CD4-positive, alpha-beta T cell treated with Interleukin-15 for 1 hour (primary cell): ENCODE measurements at places on chromosomes 13 and 19.
A peak's percentile ranks its signal among the peaks of the same experiment; 100 is the strongest.

- peak; percentile 73 for DNase-seq
Observed at GRCh38 chr19:2494447-2495129, 18.7 kb downstream of the GADD45B start.

GRCh38 chr13:99225078-99225477 is 24.4 kb downstream of the UBAC2 start:
- DNase-seq = no peak

DNA sequence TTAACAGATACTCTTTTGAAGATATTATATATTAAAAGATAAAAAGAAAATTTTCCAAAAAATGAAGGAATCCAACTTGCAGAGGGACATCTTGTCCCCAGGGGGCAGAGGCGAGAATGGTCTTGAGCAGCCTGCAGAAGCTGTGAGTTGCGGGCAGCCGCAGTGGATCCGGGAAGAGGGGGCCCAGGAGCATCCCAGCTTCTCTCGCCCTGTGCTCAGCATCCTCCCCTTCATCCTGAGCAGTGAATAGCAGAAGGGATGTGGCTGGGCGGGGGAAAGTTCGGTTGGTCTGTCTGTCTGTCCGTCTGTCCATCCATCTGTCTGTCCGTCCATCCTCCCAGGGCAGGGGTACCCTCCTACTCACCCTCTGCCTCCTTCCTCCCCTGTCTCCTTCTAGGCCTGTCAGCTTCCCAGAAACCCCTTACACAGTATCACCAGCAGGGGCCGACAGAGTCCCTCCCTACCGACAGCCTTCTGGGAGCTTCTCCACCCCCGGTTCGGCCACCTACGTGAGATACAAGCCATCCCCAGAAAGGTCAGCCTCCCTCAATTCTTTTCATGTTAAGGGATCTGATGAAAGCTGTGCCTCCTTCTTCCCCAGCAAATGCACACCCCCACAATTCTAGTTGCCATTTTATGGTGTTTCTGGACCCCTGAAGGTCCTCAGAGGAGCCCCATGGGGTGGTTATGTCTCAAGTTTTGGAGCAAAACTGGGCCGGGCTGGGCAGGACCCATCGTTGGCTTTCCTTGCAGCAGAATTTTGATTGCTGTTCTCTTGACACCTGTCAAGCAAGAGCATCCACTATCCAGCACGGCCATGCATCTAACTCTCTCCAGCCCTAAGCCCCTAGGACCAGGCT is 81.6 kb downstream of the DPF1 start:
- DNase-seq = no peak

DNA sequence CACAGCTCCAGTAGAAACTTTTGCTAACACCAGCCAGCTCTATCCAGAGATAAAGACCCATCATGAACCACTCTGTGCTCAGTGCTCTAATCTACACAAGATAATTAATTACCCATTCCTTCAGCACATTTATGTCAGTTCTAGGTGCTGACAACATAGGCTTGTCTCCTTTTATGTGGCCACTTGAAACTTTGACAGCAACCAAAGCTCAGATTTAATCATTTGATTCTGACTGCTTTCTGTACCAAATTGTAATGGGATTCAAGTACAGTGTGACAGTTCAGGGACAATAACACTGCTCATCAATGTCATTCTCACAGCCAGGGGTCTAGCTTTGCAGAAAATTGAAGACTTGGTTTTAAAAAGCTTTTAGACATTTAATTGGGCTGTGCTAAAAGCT is 266.6 kb downstream of the KCTD12 start:
- DNase-seq = no peak

GRCh38 chr13:73667756-73668155 is 466.4 kb downstream of the KLF12 start:
- no peak for DNase-seq

- no peak for DNase-seq
Observed at GRCh38 chr13:46996316-46997030, 99.6 kb upstream of the HTR2A start.

- DNase-seq = peak; percentile 53
Observed at GRCh38 chr19:42253245-42254088, 1.5 kb downstream of the ERF start.

- DNase-seq = peak; percentile 24
Observed at GRCh38 chr13:107205318-107206104, 637.6 kb upstream of the ARGLU1 start.

- DNase-seq = no peak
Observed at GRCh38 chr13:44151474-44151873, 222.2 kb upstream of the SERP2 start.

DNA sequence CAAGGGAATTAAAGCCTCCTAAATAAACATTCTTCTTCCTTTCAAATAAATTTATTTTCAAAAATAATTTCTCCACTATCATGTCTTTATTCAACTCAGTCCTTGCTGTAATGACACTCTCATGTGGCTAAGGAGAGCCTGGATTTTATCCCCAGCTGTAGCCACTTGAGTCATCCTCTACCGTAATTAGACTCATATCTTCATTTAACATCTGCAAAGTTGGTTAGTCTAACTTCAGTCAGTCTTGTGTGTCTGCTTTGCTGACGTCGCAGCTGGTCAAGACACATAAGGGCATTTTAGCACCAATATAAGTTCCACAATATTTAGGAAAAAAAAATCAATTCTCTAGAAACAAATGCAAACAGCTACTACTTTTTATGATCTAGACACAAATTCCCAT is 776.4 kb upstream of the ATXN8OS start:
- DNase-seq = no peak

GRCh38 chr13:87941226-87941625 is 270.1 kb downstream of the SLITRK5 start:
- no peak for DNase-seq

DNA sequence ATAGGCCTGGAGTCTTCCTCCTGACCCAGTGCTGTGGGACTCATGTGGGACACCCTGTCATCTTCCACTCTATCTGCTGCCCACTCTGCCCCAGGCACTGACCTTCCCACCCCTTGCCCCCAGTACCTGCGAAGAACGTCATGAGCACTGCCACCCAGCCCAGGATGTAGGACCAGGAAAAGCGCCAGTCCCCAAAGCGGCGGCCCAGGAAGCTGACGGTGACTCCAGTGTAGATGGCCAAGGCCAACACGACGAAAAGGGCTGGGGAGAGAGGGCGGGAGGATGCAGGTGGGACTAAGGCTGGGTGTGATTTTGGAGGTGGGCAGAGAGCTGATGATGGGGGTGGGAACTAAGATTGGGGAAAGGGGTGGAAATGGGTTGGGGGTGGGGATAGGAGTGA is 7.4 kb downstream of the LIM2 start:
- DNase-seq = no peak

DNA sequence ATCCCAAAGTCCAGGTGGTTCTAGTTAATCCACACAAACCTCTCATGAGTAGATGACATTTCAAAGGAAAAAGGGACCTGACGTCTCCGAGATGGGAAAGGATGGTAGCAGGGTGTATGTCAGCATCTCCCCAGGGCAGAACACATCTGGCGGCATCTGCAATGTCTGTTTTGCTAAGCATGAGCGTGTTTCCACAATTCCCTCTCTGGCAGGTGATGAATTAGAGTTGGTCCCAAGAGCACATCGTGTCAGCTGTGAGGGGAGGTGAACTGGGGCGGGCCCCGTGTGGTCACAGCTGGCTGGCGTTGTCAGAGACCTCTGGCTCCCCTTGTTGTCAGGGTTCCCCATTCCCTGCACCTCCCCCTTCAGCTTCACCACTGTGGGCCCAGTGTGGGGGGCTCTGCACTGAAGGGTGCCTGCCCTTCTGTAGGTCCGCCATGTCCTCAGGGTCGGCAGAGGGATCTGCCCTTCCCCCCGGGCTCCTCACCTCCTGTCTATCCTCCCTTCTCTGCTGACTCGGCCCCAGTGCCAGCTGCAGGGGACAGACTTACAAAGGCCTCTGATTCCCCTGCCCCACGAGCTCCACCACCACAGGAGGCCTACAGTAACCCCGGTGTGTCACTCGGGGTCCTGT is 58.2 kb downstream of the CDADC1 start:
- no peak for DNase-seq

DNA sequence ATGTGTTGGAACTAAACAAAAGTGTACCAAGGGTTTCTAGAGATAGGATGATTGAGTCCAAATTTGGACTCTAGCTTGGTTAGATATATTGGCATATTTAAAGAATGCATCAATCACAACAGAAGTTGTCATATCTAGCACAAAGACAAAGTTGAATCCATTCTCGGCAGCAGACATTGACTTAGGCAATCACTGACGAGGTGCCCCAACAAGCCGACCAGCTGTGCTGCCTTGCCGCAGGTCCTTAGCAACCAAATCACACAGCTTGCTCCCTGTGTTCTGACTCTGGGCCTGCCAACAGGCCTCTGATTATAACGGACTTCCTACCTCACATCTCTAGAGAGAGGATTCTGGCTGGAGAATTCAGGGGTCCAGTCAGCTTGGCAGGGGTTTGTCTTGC is 208.7 kb downstream of the MTUS2 start:
- no peak for DNase-seq
